ENCODE measurements at places on chromosomes 6 and 20.

DNA sequence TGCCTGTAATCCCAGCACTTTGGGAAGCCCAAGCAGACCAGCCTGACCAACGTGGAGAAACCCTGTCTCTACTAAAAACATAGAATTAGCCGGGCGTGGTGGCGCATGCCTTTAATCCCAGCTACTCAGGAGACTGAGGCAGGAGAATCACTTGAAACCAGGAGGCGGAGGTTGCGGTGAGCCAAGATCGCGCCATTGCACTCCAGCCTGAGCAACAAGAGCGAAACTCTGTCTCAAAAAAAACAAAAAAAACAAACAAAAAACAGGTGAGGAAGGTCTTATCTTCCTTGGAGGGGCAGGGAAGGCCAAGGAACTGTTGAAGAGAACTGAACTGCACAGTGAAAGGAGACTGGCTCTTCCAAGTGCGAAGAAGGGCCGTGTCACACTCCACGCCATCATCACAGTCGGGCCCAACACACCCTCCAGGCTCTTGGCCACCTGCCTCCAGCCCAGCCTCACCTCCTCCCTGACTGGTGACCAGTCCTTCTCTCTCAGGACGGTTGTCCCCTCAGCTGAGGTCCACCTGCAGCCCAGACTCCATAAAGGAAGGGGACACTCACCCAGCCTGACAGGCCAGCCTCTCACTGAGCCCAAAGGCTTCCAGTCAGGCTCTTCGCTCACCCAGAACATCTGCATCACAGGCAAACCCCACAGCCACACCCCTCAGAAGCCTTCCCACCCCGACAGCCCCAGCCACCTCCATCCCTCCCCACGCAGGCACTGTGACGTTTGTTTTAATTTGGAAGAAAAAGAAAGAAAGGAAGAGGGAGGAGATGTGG is 4.1 kb downstream of the ZC3H12D start:
- no peak for DNase-seq

DNA sequence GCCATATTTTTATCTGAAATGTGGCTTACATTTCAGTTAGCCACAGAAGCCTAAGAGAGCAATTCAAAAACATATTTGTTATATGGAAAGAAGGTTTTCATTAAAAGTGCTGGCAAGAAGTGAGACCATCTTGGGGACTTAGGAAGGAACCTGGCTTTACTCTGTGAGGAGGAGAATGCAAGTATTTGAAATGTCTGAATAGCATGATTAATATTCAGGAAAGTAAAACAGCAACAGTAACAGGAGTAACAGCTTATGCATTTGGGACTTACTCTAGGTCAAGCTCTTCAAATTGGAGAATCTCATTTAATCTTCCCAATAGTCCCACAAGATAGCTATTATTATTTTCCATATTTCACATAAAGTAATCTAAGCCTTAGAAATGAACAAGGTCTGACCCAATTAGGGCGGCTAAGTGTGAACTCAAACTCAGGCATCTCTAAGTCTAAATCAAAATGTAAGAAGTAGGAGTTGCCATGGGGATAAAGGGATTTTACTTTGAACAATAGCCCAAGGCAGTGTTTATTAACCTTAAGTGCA is 816.5 kb downstream of the BCKDHB start:
- DNase-seq: no peak

GRCh38 chr6:17662585-17662984 is 44.1 kb downstream of the NUP153 start:
- DNase-seq: no peak

DNA sequence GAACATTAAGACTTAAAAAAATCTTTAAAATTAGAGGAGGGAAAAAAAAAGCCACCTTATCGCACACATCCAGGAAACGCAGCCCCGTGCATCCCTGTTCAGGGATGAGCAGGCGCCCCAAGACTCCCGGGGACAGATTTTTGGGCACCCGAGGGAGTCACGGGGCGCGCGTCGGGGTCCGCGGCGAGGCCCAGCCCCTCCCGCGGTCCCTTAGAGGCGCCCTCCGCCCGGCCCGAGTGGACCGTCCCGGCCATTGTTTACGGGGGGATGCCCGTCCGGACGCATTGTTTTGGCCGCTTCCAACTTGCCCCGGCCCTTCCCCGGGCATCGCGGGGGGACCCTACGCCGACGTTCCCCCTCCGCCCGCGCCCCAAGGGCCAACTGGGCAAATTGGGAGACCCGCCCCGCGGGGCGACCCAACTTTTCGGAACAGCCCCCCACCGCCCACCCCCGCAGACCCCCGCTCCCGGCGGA is 610 bp downstream of the ZNF217 start:
- DNase-seq: no peak

GRCh38 chr6:42434237-42434636 is 17.5 kb downstream of the TRERF1 start:
- no peak for DNase-seq

GRCh38 chr6:125050663-125051318 is 88.6 kb downstream of the RNF217 start:
- DNase-seq: peak; percentile 9

DNA sequence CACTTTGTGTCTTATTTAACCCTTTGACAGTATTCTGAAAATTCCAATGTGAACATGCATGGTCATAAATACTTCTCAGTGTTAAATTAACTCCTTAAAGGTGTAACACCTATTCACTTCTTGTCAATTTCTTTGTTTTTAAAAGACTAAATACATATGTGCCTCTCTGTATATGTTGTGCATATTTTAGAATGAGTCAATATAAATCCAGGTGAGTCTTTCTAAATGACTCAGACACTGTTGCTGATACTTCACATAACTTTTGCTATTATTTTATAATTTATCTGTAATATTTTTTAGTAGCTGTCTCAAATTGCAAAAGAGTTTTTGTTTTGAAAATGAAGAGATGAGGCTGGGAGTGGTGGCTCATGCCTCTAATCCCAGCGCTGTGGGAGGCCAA is 36.0 kb downstream of the TIAM2 start:
- DNase-seq: no peak

DNA sequence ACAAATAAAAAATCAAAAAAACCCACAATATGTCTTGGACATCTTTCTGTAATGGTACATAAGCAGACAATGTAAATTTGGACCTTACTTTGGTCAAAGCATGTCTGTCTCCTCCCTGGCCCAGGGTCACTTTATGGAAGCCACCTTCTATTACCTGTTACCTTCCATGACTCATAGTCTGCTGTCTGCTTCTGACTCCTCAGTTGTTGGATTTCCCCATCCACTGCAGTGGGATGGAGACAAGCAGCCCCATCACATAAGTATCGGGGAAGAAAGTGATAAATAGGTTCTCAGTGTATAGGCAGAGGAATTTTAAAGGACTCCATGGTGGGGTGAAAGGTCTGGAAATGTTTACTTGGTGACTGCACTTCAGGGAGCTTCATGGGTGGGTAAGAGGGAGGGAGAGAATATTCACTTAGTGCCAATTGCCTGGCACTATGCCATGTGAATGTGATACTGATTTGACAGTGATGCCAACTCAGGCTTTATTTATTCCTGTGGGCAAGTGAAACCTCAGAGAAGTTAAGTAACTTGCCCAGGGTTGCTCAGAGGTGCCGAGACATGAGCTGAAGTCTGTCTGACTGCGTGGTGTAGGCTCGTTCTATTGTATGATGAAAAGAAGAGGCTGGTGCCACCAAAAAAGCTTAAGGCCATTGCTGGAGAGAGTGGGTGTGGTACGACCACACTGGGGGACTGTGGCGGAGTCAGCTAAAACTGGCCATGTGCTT is 175.6 kb upstream of the RNF24 start:
- DNase-seq: no peak

- DNase-seq: no peak
Observed at GRCh38 chr20:25090492-25091429, 8.8 kb upstream of the VSX1 start.

Measured in NCI-H187 (cell line).